ENCODE measurements at places on chromosomes 5 and 9.

DNA sequence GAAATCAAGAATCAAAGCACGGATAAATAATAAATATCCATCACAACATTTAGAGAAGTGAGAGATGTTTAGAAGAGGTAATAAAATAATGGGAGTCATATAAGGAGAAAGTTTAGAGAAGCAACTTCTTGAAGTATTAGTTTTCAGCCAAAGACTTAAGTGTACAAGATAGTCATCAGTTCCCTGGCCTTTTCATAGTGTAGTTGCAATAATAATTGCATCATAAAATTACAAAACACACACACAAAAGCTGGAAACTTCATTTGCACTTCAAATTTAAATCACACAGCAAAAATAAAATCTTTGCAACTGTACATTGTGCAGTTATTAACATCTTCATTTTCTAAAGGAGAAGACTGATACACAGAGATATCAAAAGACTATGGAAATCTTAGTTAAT is 319.1 kb upstream of the RGMB start:
- no peak for DNase-seq

DNA sequence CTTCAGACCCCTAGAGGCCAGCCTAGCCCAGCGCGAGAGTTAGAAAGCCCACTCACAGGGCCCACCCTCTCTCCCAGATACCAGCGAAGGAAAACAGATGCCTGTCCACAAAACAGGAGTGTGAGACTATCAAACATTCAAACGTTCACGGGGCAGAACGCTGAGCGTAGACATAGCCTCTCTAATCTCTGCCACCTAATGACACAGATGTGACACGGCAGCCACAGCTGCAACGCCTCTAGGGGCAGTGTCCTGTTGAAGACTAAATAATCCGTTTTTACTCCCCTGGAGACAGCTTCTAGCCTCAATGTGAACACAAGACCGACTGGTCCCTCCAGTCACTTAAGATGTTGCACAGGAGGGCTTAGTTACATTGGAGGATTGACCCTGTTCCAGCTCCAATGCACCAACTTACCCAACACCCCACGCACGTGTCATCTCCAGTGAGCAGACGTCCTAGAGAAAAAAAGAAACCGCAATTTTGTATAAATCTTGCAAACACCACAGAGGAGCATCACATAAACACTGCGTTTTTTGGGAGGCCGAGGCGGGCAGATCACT is 14.3 kb downstream of the DIPK1B start:
- DNase-seq, result no peak

- DNase-seq, result no peak
Observed at GRCh38 chr9:128055344-128056040, 11.6 kb downstream of the NAIF1 start.

DNA sequence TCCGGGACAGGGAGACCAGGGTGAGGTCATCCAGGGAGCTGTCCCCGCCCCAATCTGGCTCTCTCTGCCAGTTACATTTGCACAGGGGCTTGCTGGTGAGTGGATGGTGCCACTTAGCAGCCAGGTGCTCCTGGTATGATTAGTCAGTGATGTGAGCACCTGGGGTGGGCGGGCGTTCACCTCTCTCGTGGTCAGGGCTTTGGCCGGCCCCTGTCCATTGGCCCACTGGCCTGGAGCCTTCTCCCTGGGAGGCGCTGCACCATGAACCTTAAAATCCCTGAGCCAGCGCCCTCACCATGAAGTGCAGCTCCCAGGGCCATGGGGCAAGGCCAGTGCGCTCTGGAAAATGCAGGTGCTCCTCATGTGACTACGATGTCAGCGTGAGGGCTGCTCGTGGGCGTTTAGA is 2.0 kb downstream of the NKD2 start:
- DNase-seq, result no peak

- DNase-seq, result no peak
Observed at GRCh38 chr9:131707733-131708157, 32.1 kb downstream of the RAPGEF1 start.

GRCh38 chr9:78292716-78293497 is 4.0 kb upstream of the PSAT1 start:
- no peak for DNase-seq

DNA sequence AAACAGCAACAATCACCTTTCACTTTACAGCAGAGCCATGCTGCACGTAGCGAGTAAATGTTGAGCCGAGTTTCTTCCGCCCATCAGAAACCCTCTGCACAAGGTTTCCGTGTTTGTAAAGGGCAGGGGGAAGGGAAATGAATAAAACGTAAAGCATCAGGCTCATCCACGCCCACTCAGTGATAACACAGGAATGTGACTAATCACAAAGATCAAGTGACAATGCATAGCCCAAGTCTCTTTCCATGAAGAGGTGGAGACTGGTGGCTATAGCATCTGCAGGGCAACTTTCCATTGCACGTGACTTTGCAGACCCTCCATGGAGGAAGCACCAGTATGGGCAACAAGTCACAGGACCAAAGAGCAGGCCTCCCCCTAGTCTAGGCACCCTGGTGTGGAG is 56.6 kb downstream of the CAMSAP1 start:
- no peak for DNase-seq

DNA sequence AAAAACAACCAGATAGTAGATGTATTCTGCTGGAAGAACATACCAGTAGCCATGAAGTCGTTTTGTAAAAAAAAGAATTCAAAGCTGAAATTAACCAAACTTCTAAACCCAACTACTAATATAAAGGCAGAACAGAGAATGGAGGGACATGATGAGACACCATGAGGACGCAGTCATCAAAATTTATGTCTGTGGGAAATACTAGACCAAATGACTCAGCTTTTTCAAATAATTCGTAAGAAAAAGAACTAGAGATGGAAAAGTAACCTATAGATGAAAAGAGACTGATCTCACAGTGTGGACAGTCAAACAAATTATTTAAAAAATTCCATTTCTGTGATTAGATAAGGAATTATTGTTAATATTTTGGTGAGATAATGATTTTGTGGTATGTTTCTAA is 10.3 kb downstream of the TTC23L start:
- DNase-seq, result no peak

DNA sequence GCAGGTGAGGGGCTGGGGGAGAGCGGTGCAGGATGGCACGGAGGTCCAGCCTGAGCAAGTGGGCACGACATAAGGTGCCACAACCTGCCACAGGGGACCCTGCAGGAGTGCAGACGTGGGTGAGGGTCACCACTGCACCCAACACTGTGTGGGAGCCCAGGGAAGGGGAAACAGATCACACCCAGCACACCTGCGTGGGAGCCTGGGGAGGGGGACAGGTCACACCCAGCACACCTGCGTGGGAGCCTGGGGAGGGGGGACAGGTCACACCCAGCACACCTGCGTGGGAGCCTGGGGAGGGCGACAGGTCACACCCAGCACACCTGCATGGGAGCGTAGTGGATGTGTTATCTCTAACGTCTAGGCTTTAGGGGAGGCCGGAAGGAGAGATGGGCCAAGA is 47.4 kb upstream of the CLPTM1L start:
- DNase-seq, result no peak

GRCh38 chr9:19946441-19947109 is 157.7 kb upstream of the SLC24A2 start:
- no peak for DNase-seq

- no peak for DNase-seq
Observed at GRCh38 chr5:61228691-61229280, 66.5 kb upstream of the SMIM15 start.

GRCh38 chr9:91818225-91818585 is 131.8 kb downstream of the ROR2 start:
- no peak for DNase-seq

GRCh38 chr5:167307042-167307441 is 984.4 kb upstream of the WWC1 start:
- no peak for DNase-seq

DNA sequence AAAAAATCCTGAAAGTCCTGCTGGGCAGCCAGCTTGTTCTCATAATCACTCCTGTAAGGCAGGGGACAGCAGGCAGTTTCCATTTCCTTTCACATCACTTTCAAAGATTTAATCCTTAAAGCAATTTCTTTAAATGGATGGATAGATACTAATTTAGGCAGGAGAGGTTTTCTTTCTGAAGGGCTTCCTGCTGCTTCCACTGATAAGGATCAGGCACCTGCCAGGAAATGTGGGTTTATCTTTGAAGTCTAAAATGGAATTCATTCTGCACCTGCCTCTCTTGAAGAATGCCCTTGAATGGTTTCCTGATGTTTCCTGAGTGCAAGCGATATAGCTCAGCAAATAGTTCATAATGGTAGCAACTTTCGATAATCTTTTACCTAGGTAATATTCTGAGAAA is 64.5 kb downstream of the STARD4 start:
- DNase-seq, result no peak

- no peak for DNase-seq
Observed at GRCh38 chr9:34271265-34272006, 57.6 kb downstream of the KIF24 start.

GRCh38 chr9:88835772-88836171 is 155.5 kb upstream of the S1PR3 start:
- DNase-seq, result no peak

- DNase-seq, result no peak
Observed at GRCh38 chr5:145699846-145700245, 135.3 kb downstream of the PRELID2 start.

- no peak for DNase-seq
Observed at GRCh38 chr9:133470988-133471387, 7.9 kb downstream of the SLC2A6 start.

GRCh38 chr5:44807269-44807668 is 1.5 kb upstream of the MRPS30 start:
- no peak for DNase-seq

All from activated CD8-positive, alpha-beta memory T cell treated with anti-CD3 and anti-CD28 coated beads for 1 hour (primary cell).